ENCODE measurements at places on chromosomes 3 and 15. TPM values are rescaled to one million over a fixed set of nuclear protein-coding genes. Genes with fewer than 3 reads are reported as not detected.

XCR1 gene
- not detected for total RNA-seq

PPIB gene
- total RNA-seq: 928 TPM

ROPN1 gene
- total RNA-seq: not detected

SLC22A14 gene
- total RNA-seq: 0.14 TPM

VPS8 gene
- 62.2 TPM for total RNA-seq

GALNT15 gene
- 18.8 TPM for total RNA-seq

CCDC39 gene
- not detected for total RNA-seq

CDC25A gene
- 15.8 TPM for total RNA-seq

HRH1 gene
- 14.6 TPM for total RNA-seq

LYZL4 gene
- total RNA-seq: not detected

DBR1 gene
- total RNA-seq: 17.9 TPM

P4HTM gene
- total RNA-seq: 25.5 TPM

ZNF662 gene
- total RNA-seq: 1.4 TPM

SGO1 gene
- 5.4 TPM for total RNA-seq

TNNC1 gene
- total RNA-seq: 0.18 TPM

SLC22A13 gene
- total RNA-seq: 0.18 TPM

POLG gene
- total RNA-seq: 82.8 TPM

CCR9 gene
- total RNA-seq: not detected

CAND2 gene
- 3.3 TPM for total RNA-seq

MUSTN1 gene
- not detected for total RNA-seq

PTPRG gene
- 41.0 TPM for total RNA-seq

MORC1 gene
- total RNA-seq: not detected

C3orf20 gene
- total RNA-seq: not detected

CPNE9 gene
- total RNA-seq: not detected

VILL gene
- total RNA-seq: 8.1 TPM

GJD2 gene
- total RNA-seq: not detected

PCOLCE2 gene
- 12.1 TPM for total RNA-seq

PAK6 gene
- total RNA-seq: not detected

IGDCC3 gene
- total RNA-seq: not detected

TP63 gene
- 0.11 TPM for total RNA-seq

MBNL1 gene
- total RNA-seq: 452 TPM

CD200R1 gene
- not detected for total RNA-seq

GOLGA6L7 gene
- total RNA-seq: not detected

CD80 gene
- not detected for total RNA-seq

PHLDB2 gene
- 87.3 TPM for total RNA-seq

MRPL47 gene
- total RNA-seq: 37.2 TPM

GNAT1 gene
- under 0.01 TPM for total RNA-seq
